Activated naive CD4-positive, alpha-beta T cell treated with anti-CD3 and anti-CD28 coated beads, Interleukin-2, amount 10 ng/mL, durations not matched to agents 7 days and 5 days (primary cell): ENCODE measurements at places on chromosomes 12 and 14.

GRCh38 chr12:49990273-49990672 lies 17.5 kb downstream of the AQP6 start:
- no peak for DNase-seq

- peak; percentile 31 for DNase-seq
Observed at GRCh38 chr12:71503579-71504391, 64.2 kb downstream of the LGR5 start.

- peak; percentile 22 for DNase-seq
Observed at GRCh38 chr12:91778091-91778832, 367.4 kb downstream of the BTG1 start.

GRCh38 chr12:128810182-128811127 lies 13.3 kb downstream of the SLC15A4 start:
- DNase-seq = no peak

- DNase-seq = no peak
Observed at GRCh38 chr12:121581686-121582429, 1.0 kb upstream of the KDM2B start.

GRCh38 chr12:34119366-34119765 lies 97.1 kb downstream of the ALG10 start:
- DNase-seq = no peak

GRCh38 chr12:95600567-95600966 lies 49.3 kb upstream of the USP44 start:
- DNase-seq = no peak

DNA sequence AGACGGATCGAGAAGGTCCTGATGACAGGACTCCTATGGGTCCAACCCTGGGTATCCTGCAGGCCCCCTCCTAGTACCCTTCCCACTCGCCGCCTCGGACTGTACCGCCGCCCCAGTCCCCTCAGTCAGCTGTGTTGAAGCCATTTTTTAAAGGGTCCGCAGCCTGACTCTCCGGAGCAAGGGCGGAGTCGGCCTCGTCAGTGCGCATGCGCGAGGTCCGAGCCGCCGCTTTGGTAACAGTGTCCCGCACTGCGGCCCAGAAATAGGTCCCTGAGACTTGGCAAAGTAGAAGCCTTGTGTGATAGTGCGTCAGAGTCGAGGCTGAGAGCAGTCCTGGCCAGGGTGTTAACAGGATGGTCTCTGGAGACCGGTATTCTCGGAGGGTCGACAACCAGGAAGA lies 769.0 kb upstream of the ALG10B start:
- DNase-seq = no peak

DNA sequence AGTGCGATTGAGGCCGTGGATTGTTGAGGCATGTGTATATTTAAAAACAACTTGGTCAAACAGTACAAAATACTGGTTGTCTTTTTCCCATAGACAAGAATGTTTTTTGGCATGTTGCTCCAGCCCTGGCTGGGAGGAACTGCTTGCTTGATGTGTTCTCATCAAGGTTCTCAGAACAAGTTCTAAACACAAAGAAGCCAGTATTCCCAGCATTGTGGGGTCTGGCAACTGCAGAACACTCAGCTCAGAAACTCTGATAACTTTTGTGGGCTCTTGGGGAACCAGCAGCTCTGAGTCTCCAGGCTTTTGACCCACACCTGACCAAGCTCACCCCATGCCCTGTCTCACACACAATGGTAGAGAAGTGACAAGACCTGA lies 27.1 kb upstream of the DICER1 start:
- no peak for DNase-seq

- no peak for DNase-seq
Observed at GRCh38 chr14:51176839-51177238, 63.2 kb upstream of the TMX1 start.

DNA sequence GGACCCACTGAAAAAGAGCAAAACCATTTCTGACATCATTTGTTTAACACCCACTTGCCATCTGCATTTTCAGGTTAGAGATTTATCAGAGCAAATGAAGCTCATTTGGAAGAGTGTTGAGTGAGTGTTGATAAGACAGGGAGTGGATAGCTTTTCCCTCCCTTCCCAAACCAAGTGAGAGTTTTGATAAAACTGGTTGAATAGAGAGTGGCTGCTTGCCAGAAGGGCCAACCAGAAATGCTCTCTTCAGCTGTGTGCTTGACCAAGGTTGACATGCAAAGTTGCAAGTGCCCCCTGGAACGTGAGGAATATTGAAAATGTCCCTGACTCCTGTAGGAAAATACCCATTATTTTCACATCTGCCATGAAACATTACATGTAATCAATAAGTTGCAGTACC lies 1487.0 kb upstream of the FLRT2 start:
- no peak for DNase-seq

GRCh38 chr12:58413794-58414193 lies 472.4 kb downstream of the ATP23 start:
- no peak for DNase-seq

GRCh38 chr14:54396183-54396492 lies 669 bp upstream of the CDKN3 start:
- DNase-seq = no peak

DNA sequence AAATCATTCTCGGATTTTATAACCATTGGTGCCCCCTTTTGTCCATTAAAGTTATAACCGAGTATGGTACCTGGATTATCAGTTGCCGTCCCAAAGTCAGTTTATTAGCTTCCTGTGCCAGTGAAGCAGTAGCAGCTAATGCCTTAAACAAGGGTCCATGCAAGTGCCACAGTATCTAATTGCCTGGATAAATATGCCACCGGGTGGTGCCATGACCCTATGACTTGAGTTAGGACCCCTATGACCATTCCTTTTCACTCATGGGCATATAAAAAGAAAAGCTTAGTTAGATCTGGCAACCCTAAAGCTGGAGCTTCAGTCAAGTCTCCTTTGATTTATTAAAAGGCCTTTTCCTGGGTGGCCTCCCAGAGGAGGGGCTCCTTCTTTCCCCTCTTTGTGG lies 1314.6 kb downstream of the TMEM121 start:
- no peak for DNase-seq

GRCh38 chr14:89409961-89410360 lies 7.1 kb downstream of the FOXN3 start:
- no peak for DNase-seq

DNA sequence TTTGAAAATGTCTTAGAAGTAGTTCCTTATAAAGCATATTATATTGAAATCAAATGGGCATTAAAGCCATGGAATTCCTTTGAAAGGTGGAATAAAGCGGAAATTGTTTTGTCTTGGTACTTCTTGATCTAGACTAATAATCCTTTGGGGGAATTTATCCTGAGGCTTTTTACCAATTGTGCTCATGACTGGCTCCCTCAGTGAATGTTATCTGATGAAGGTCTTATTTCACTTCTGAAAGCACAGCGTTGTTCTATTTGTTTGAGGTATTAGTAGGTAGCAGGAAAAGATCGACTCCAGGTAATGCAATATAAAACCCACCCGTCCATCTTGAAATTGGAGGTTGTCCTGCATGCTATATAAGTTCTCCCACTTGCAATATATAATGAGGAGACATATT lies 64.8 kb downstream of the PPFIBP1 start:
- no peak for DNase-seq

- DNase-seq = no peak
Observed at GRCh38 chr12:90333939-90334338, 621.0 kb downstream of the CCER1 start.

GRCh38 chr12:69150083-69150795 lies 89.1 kb upstream of the CPSF6 start:
- no peak for DNase-seq

- DNase-seq = no peak
Observed at GRCh38 chr12:120368789-120369602, at the start of gene MSI1. MSI1 (minus strand) TSS chr12:120369164; CDS start chr12:120369091, 73 bp downstream.

- no peak for DNase-seq
Observed at GRCh38 chr14:96002498-96002884, 36.7 kb upstream of the C14orf132 start.

- DNase-seq = peak; percentile 89
Observed at GRCh38 chr12:3299929-3300832, 190.8 kb upstream of the PRMT8 start.

DNA sequence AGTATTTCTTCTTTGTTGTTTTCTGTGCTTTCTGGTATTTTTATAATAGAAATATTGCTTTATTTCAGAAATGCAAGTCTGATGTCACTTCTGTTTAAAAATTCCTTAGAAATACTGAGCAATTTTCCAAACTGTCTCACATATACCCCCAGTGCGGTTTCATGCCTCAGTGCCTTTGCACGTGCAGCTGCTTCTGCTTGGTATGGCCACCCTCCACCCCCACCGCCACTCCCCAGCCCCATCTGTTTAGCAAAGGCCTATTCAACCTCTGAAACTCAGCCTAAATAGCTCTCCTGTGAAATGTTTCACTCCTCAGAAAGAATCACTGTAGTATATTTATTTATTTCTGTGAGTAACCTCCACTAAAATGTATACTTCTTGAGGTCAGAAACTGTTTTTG lies 52.3 kb downstream of the PPM1H start:
- DNase-seq = no peak

- DNase-seq = no peak
Observed at GRCh38 chr12:102993537-102993936, 36.1 kb downstream of the ASCL1 start.

DNA sequence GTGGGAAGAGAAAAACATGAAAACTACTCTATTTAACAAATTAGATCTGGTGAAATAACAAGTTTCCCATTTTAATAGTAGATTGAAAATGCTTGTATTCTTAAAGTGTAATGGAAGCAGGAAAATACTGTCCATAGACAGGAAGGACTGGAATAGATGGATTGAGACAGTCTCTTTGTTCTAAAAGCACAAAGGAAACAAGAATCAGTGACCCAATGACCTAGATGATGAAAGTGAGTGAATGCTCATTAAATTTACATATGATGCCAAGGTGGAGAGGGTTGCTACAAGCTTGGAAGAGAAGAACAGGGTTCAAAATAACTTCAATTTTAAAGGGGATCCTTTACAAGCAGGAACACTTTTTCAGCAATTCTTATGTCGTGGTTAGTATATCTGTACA lies 233.1 kb downstream of the TRHDE start:
- DNase-seq = no peak

DNA sequence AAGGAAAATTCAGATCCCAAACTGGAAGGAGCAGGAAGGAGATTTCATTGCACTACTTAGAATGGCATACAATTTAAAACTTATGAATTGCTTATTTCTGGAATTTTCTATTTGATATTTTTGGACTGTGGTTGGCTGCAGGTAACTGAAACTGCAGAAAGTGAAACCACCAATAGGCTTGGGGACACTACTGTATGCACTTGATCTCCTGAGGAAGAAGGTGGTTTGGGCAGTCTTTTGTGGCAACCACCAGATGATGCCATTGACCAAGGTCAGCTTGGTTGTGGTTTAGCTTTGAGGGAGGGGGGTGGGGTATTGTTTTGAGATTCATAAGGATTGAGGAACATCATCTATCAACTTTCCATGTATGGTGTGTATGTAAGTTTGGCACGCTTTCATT lies 209.5 kb upstream of the STXBP6 start:
- no peak for DNase-seq
